ENCODE measurements at places on chromosomes 3 and 15.

DNA sequence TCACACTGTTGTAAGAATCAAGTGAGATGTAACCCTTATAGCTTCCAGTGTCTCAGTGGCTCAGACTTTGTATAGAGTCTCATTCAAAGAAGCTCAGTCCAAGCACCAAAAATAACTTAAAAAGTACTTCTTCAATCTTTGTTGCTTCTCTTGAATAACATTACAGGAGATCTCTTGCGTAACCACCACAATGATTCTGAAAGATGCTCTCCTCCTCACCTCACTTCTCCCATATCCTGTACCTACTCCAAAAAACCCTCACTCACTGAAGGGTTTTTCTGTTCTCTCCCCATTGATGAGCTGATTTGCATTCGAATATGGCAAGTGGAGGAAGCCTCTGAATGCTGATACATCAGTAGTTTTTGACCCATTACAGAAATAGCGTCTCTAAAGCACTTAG, 39.4 kb upstream of the MRPS22 start:
- DNase-seq = no peak

DNA sequence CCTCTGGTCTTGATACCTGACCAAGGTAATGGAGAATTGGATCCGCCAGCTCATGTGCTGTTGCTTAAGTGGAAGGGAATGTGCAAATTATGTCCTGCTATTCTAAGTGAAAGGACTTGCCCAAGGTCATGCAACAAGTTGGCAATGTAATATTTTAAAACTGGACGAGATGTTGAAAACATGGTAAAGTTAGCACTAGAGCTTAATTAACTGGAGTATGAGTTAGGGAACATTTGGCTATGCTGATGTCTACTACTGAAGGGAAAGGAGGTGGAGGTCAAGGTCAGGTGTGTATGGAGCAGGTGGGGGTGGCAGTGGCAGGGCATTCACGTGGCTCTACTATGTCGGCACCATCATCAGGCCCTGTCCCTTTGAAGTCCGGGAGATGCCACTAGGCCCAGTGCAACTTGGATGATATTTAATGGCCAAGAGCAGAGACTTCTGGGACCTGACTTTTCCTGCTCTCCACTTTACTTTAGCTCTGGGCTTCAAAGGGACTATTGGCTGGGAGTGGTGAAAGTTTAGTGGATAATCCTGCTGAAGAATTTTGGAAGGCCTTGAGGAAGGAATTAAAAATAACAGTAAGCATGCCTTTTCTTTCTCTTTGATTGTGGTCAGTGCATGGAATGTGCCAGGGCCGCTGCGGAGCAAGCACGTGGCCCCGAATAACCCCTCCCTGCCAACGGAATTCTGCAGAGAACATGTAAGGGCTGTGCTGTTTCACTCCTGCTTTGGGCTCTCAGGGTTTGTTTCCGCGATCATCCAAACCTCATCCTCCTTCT, 14.9 kb downstream of the SMAD3 start:
- DNase-seq = no peak

DNA sequence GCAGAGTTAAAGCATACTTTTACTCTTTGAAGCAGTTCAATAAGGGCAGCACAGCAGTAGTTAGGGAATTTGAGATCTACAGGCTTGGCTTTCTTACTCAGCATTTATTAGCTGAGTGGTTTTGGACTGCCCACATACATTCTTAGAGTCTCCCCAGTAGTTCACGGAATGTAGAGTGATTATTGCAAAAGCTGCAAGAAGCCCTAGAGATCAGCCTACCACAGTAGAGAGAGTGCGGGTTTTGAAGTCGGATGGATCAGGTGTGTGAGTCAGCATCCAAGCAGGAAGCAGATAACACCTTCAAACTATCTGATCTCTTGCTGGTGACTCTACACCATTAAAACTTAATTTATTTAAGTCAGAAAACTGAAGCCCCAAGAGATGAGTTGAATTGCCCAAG, 171.9 kb downstream of the SYNPR start:
- no peak for DNase-seq

- DNase-seq = no peak
These were observed 277.9 kb upstream of the NR2F2 start for GRCh38 chr15:96052572-96053030.

- no peak for DNase-seq
These were observed 110.1 kb upstream of the LMOD3 start for GRCh38 chr3:69232482-69232881.

Data from stimulated activated CD8-positive, alpha-beta memory T cell treated with anti-CD3 and anti-CD28 coated beads, Interleukin-12 subunit alpha, Interleukin-12 subunit beta, amount 100 ng/mL, for 4 hours (primary cell).